ENCODE measurements at places on chromosomes 6 and 20.
A peak's percentile ranks its signal among the peaks of the same experiment; 100 is the strongest.

DNA sequence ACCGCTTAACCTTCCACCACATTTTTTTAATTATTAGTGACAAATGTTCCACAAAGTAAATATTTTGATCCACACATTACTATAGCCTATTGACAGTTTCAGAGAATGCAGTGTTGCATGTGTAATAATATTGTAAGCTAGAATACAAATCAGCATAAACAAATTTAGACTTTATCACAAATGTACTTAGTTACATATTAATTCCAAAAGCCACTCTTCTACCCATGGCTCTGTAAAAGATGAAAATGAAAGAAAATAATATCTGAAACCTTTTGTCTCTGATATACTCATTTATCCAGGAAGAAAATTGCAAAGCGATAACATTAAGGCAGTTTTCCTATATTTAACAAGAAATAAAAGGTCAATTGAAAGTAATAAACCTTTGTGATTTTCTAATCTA, 954.0 kb upstream of the MAN1A1 start:
- no peak for DNase-seq

DNA sequence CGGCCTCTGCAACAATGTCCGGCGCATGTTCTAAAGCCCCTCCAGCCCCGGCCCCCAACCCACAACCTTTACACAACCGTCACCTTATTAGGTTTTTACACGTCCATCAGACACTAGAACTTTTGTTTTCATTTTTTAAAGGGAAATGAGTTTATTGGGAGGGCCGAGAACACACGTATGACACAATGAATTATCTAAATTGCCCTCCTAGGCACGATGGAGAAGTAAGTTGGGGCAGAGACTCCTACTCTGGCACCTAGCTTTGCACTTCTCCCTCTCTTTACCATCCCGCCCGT, 1.2 kb upstream of the DLL1 start:
- DNase-seq: no peak

DNA sequence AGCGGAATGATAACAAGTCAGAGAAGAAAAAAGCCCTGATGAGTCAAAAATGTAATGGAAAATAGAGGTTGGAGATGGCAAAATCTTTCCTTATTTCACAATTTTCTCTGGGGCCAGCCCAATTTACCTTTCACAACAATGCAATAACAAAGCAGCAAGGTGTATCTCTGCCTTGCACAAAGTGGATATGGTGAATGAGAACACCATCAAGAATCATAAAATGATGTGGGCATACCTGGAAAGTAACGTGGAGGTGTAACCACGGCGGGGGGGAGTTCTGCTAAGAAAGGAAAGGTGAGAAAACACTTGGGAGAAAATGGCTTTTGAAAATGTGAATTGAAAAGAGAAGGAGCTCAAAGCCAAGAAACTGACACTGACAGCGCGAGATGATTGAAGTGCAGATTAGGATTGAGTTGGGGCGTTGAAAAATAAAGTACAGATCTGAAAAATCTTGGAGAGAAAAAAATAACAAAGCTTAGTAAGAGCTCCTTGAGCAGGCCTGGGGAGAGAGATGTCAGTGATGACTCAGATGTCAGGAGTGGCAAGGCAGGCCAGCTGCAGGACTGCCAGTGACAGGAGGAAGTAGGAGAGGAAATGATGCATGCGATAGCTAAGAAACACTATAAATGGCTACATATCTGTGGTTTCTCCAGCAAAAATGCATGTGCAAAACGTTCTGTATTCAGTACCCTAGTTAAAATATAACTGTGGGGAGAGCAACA, 26.2 kb downstream of the ARHGAP18 start:
- no peak for DNase-seq

GRCh38 chr6:30618270-30618797, 694 bp downstream of the MRPS18B start:
- no peak for DNase-seq

DNA sequence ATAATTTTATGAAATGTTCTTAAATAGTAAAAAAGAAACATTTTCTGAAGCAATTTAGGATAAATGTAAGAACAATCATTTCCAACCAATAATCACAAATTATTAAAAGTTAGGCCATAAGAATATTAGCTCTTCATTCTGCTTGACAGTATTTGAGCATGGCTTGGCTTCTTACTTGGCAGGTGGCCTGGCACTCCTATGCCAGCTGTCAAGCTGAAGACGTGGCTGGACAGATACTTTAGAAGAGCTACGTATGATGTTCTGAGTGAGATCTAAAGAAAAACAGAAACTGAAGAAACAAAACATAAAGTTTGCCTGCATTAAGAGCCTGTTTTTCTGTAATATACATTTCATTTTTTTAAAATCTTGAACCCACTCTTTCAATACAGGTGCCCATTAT, 438.9 kb downstream of the GRIK2 start:
- DNase-seq: no peak

DNA sequence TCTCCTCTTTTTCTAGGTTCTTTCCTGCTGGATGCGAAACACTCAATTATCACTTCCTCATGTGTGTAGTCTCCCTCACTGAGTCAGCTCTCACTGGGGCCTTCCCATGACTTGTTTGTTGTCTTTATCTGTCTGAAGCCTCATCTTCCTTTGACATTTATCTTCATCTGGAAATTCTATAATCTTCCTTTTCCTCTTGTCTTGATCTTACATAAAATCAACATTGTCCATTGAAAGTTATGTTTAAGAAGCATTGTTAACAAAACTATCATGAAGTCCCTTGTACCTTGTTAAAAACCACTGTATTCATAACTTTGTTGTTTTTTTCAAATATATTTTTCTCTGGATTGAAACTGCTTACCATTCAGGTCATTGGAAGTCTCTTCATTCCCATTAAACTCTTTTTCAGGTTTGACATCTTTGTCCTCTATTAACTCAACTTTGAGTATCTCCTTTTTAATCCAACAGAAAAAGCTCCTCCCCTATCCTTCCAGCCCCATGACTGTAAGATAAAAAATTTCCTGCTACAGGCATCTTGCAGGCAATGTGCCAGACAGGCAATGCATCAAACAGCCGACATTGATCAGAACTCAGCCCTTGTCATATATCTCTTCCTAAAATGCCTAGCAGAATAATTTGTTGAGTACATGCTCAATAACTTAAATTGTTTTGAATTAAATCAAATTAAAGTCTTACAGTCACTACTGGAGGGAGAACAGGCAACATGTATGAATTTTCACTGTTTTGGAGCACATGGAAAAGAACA, 34.8 kb downstream of the MYLIP start:
- no peak for DNase-seq

- DNase-seq: no peak
Observed at GRCh38 chr20:61451953-61452352, 199.9 kb downstream of the CDH4 start.

DNA sequence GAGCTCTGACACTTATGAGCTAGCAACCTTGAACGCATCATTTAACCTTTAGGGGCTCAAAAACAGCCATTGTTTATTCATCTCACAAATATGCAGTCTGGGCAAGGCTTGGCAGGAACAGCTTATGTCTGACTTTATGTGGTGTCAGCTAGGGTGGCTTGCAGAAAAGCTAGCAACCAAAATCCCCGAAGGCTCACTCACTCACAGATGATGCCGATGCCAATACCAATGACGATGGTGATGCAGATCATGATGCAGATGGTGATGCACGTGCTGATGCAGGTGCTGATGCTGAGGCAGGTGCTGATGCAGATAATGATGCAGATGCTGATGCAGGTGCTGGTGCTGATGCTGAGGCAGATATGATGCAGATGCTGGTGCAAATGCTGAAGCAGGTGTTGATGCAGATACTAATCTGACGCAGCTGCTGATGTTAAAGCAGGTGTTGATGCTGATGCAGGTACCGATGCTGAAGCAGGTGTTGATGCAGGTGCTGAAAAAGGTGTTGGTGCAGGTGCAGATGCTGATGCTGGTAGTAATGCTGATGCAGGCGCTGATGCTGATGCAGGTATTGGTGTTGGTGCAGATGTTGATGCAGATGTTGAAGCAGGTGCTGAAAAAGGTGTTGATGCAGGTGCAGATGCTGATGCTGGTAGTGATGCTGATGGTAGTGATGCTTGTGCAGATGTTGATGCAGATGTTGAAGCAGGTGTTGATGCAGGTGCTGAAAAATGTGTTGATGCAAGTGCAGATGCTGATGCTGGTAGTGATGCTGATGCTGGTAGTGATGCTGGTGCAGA, 195.6 kb downstream of the NFATC2 start:
- no peak for DNase-seq

DNA sequence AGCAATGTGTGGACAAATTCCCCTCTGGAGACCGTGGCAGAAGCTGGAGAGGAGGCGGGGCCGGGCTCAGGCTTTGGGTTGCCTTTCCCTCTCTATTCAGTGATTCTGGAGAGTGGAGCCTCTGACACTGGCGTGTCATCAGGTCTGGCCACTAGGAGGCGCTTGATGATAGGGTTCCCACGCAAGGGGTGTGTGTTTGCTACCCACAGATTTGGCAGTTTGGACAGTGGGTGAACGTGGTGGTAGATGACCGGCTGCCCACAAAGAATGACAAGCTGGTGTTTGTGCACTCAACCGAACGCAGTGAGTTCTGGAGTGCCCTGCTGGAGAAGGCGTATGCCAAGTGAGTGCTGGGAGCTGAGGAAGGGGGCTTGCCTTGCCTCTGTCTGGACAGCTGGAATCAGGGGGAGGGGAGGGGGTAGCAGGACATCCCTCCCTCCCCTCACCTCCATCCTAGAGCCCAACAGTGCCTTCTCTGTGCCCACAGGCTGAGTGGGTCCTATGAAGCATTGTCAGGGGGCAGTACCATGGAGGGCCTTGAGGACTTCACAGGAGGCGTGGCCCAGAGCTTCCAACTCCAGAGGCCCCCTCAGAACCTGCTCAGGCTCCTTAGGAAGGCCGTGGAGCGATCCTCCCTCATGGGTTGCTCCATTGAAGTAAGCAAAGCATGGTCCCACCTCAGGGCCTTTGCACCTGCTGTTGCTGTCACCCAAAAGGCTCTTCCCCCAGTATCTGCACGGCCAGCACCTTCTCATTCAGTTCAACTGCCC, 14.3 kb downstream of the CAPN11 start:
- no peak for DNase-seq

DNA sequence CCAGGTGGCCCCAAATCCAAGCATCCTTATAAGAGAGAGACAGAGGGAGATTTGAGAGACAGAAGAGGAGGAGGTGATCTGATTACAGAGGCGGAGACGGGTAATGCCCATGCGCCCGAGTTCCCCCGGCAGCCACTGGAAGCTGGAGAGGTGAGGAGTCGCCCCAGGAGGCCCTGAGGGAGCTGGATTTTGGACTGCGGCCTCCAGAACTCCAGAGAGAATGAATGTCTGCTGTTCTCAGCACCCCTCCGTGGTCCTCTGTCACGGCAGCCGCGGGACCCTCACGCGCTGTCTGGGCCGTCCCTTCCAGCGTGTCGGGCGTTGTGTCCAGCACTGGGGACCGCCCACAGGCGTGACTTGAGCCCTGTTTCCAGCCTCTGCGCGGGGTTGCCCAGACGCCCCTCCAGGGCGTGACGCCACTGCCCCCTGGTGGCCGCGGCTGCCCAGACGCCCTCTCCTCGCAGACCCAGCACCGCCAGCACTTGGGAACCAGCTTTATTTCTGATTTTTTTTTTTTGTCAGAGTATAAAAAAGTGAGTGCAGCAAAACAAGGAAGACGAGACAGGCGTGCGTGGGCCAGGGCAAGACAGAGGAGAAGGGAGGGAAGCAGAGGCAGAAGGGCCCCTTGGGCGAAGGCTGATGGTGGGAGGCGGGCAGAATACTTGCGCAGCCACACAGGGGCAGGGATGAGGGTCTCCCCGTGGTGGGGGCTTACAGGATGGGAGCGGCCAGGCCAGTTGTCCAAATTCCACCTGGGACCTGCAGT, 4.1 kb upstream of the ZNF512B start:
- peak; percentile 12 for DNase-seq

DNA sequence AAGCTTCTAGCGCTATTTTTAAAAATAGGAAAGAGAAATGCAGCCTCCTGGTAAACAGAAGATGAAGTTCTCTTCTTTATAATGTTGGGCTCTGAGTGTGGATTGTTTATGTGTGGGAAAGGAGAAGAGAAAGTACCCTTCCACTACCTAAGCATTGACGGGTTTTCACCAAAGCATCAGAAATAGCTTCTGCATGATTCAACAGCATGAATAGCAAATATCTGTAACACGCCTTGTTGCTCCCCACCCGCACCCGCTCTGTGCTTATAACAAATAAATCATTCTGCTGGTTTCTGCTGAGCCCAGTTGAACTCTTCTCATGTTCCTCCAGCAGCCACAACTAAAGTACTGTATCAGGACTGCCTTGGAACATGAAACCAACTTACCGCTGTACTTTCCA, 20.7 kb downstream of the TXLNB start:
- DNase-seq: no peak

DNA sequence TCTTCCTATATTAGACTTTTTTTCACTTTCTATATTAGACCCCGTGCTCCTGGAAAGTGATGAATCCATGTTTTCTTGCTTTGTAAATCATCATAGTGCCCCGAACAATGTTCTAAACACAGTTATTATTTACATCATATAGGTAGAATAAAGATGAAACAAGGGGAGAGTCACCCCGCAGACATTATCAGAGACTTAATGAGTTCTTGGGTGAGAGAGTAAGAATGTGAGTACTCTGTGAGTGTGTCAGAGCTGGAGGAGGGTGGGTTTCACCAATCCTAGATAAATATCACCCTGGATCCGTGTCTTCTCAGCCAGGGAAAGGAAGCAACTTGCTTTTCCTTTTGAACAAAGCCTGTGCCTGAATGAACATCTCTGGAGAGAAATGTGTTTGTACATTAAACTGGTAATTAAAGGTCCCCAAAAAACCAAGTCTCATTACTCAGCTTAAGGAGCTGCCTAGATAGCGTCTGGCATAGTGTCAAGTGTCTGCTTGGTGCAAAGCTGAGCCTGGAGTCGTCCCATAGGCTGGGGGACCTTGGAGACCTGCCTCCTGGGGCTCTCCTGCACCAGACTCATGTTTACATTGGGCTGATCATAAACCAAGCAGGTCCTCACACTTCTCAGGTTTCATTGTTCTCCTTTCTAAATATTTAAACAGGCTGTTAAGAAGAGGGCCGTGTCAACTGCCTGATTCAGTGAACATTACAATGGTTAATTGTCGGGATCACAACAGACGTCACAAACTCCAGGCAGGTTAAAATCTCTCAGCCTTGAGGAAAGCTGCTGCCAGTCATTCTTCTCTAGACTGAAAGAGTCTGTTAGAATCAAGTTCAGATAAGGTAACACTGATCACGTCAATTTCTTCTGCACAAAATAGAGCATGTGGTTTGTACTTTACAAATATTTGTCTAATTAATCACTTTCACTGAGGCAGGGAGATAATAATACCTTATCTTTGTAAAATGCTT, 179.7 kb upstream of the MYLIP start:
- DNase-seq: peak; percentile 79

GRCh38 chr6:67882436-67883311, 752.4 kb upstream of the ADGRB3 start:
- no peak for DNase-seq

DNA sequence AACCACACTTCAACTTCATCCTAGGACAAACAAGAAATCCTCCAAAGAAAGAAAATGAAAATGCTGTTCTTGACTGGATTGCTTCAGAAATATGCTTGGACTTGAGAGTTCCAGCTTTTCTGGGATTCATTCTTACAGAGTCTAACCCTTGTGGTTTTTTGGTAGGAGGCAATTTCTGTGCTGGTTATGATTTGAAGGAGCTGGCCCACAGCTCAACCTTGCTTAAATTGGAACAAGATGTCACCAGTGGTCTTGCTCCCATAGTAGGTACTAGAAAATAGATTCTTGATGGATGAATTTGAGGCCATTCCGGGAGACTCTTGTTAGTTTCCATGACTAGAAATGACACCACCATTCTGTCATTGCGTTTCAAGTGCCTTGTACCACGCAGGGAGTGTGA, 54.3 kb upstream of the BMP6 start:
- DNase-seq: no peak

- DNase-seq: no peak
Observed at GRCh38 chr6:31543639-31544038, 1.8 kb upstream of the DDX39B start.
